Activated CD8-positive, alpha-beta memory T cell treated with anti-CD3 and anti-CD28 coated beads, Interleukin-2, amount 10 ng/mL, durations not matched to agents 7 days and 5 days (primary cell): ENCODE measurements at places on chromosomes 16 and 17.

DNA sequence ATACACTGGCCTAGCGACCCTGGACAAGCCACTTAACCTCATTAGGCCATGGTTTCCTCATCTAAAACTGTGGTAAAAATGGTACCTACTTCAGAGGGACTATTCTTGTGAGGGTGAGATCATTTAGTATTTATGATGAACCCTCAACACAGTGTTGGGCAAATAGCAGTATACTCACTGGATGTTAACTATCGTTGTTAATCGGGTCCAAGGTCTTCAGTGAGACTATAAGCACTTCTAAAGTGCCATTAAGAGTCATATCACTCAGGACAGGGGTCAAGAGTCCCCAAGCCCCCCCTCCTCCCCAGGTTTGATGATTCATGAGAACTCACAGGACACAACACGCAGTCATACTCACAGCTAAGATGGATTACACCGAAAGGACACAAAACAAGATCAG, 11.0 kb downstream of the TK2 start:
- no peak for DNase-seq

GRCh38 chr16:81987121-81987520, 24.1 kb downstream of the SDR42E1 start:
- no peak for DNase-seq

DNA sequence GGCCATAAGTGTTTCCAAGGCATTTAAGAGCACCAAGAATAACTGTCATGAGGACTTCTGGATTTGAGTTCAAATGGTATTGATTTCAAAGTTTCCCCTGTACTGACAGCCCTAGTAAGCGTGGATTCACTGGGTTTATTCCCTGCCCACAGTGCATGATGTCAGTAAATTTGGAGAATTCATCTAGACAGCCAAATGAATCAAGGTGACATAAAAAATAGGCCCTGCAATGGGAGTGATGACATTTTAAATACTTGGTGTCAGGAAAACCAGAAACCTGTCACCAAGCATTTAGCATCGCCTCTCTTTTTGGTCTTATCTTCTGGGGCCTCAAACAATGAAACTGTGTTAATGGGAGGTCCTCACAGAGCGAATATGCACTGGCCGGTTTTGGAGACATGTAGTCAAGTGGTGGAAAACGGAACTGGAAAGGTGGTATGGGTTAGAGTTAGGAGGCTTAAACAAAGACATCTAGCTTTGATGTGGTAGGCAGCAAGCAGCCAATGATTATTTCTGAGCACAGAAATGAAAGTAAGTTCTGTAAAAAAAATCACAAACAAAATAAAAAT, 29.1 kb downstream of the COG4 start:
- no peak for DNase-seq

DNA sequence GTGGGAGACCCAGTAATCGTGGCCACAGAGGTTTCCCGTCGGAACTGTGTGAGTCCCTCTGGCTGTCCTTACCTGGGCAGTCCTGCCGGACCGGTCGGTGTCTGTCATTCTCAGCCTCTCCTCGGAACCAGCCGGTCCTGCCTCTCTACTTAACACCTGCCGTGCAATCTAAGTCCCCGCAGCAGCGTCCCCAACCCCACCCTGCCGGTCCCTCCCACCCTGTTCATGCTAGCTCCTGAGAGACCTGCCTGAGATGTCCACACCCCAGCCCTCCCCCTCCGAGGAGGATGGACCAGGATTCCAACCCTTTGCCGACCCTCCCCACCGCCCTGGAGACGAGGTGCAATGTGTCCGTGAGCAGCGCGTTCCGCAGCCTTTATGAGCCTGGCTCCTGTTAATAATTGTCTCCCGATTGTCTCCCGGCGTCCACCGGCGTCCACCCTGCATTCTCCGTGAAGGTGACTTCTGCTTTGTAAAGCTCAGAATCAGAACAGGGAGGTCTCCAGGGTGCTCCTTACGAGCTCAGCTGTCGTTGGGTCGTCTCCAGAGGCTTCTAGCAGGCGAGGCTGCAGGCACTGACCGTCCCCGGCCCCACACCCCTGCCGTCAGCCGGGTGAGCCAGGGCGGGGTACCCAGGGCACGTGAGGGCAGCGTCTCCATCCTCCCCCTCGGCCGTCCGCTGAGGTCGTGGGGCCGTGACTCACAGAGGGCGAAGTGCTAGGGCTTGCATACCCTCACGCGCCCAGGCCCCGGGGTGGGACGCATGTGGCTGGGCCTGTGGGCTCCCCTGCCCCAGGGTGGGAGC, 10.1 kb downstream of the METRNL start:
- DNase-seq: no peak

DNA sequence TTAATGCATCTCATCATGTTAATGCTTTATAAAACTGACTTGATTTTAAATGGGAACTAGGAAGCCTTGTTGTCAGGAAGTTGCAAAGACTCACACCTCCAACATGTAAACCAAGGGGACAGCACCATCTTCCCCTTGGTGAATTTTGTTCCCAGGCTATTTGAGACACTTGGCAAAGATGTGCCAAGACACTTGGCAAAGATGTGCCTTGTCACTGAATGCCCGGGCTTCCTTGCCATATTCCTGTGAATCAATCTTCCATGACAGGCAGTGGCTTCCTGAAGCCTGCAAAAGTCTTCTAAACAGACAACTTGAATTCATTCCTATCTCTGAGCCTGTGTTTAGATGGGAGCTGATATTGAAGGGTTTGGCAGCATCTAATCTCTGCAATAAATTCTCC, 465.4 kb upstream of the C16orf82 start:
- no peak for DNase-seq

DNA sequence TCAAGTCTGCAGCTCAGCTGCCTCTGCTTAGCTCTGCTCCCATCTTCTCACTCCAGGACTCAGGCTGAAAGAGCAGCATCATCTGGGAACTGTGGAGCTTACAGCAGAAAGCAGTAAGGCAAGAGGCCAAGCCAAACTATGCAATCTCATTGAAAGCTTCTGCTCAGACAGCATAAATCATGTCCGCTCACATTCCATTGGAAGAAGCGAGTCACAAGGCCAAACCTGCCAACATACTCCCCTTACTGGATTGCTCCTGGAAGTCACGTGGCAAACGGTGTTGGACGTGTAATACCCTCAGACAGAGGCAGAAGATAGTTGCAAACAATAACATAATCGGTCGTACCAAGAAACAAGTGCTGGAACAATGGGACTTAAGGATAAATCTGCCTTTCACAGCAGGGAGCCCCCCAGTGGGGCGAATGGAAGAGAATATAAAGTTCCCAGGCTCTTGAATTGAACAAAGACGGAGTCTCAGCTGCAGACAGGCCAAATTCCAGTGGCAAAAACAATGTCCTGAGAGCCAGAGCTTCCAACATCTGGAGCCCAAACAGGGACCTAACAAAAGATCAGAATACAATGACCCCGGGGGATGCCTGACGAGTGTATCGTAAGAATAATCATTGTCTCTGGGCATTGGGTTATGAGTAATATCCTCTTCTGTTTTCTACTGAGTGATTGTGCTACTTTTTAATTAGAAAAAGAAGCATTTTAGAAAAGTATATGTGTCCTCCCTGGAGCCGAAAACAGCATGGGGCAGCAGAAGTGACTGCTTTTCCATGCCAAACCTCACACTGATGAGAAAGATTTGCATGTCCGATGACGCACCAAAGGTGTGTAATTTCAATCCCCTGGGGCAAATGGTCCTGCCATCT, 68.4 kb downstream of the CMC2 start:
- no peak for DNase-seq

- DNase-seq: no peak
These were observed 38.5 kb downstream of the ZNF276 start for GRCh38 chr16:89759746-89760340.

DNA sequence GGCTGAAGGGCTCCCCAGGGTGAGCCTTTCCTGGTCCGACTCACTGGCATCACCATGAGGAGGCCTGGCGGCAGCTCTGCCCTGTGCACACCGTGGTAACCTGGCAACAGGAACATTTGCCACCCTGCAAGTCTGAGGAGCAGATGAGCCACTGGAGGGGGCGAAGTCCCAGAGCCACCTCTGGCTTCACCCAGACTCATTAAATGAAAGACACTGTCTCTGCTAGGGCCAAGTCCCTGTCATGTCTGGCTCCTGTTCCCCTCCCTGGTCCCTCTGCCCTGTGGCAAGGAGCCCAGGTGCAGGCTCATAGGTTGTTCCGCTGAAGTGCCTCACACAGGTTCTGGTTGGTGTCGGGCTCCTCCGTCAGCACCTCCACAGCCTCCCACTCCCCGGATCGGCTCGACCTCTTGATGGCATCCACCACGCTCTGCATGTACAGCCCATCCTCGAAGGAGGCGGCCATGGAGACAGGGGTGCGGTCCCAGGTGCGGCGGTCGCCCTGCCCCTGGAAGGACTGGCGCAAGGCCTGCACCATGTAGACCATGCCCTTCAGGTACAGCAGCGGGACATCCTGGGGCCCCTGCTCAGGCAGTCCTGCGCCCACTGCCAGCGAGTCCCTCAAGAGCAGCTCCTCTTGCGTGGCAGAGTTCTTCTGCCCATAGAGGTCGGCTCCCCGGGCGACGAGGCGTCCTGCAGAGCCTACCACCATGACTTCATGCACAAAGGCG, 8.4 kb downstream of the C16orf86 start:
- DNase-seq: no peak

GRCh38 chr17:33277436-33278100, 15.5 kb downstream of the ASIC2 start:
- no peak for DNase-seq

DNA sequence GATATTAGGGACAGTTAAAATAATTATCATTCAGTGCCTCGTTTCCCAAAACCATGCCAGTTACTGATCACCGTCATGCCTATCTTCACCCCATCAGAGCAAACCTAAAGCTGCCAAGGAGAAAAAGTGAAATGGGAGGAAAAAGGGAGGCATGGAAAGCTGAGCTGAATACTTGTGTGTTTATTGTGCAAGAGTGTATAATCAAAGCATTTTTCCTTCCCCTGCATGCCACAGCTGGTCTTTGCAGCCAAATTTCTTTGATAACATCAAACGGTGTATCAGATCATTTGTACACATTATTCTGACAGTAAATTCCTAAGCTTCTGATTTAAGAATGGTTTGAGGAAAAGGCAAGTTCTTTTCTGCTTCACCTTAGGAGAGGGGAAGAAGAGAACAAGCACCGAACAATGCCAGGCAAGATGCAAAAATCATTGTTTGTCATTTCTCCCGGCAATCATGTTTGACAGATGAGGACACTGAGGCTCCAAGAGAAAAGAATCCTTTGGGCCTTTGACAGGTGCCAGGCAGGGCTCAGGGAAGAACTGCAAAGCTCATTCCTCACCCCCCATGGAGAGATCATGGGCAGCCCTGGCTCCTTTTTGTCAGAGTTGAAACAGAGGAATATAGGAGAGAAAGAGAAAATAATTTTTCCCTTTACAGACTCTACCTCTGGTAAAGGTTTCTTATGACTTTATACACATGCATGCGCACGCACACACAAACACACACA, 51.4 kb upstream of the ARHGAP44 start:
- no peak for DNase-seq

DNA sequence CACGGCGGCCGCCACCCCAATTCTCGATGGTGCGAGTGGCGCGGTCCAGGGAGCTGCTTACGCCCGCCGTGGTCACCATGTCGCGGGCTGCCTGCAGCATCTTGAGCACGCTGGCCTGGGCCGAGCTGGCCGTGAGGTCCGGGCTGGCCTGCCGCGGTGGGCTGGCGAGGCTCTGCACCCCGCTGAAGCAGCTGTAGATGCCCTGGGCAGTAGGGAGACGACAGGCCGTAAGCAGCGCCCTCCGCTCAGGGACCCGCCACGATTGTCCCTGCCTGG, 16.4 kb downstream of the GRIN2C start:
- DNase-seq: no peak

- no peak for DNase-seq
These were observed 134.1 kb downstream of the IRF8 start for GRCh38 chr16:86033016-86033474.

DNA sequence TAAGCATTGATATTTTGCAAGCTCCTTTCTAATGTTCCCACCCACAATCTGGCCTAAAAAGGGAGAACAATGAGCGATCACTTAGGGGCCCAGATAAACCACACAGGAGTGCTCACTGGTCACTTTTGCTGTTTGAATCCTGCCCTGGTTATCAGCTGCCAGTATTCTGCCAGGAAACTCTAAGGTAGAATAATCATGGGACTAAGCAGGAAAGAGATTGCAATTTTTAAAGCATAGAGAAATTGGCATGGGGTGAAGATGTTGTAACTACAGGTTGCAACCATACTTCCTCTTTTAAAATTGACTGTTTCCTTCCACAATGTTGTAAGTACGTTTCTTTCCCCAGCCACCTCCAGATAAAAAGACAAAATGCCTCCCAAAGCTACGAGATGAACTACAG, 251.2 kb upstream of the CDH11 start:
- DNase-seq: no peak

GRCh38 chr17:3879186-3879585, 13.7 kb downstream of the CAMKK1 start:
- no peak for DNase-seq

DNA sequence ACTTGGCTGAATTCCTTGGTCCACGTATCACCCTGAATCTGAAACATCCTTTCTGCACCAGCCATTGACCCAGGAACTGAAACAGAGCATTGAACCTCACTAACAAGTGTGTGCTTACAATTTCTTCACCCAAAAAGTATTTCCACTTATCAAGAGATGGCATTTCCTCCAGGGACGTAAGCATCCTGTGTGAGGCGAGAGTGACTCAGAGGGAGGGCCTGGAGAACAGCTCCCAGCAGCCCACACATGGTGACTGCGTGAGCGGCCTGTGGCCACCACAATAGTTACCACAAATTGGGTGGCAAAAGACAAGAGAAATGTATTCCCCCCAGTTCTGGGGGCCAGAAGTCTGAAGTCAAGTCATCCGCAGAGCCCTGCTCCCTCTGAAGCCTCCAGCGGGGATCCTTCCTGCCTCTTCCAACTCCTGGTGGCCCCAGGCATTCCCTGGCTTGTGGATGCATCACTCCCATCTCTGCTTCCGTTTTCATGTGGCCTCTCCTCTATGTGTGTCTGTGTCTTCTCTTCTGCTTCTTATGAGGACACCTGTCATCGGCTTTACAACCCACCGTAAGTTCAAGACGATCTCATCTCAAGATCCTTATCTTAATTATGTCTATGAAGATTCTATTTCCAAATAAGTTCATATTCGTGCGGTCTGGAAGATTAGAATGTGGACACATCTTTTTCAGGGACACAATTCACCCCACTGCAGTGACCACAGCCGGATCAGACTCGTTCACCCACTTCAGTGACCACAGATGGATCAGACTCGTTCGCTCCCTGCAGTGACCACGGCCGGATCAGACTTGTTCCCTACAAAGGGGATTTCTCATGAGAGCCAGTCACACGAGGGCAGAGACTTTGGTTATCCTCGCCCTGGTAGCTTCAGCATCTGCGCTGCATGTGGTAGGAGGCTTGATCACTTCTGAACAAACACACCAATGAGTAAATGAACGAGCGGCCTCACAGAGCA, 122.6 kb upstream of the FOXF1 start:
- no peak for DNase-seq

- DNase-seq: no peak
These were observed 17.8 kb downstream of the RAP1GAP2 start for GRCh38 chr17:2814049-2814448.

DNA sequence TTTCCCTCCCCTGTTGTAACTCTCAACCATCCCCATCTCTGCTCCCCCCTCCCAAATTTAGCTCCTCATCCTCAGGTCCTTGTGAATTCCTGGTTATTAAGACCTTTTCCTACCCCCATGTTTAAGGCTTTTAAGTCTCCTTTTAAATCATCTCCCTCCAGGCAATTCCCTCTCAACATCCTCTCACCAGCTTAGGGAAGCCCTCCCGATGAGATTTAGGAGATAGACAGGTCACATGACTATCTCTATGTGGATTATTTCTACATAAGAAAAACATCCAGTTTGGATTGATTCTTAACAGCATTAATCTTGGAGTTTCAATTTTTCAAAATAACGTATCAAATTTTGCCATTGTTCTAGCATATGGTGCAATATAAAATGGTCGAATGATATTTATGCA, 12.5 kb upstream of the WSB1 start:
- DNase-seq: no peak
